Activated T-helper 1 cell treated with anti-CD3 and anti-CD28 coated beads, Interleukin-2, amount 50 U/mL, for 16 hours (primary cell): ENCODE measurements at places on chromosomes 2 and 18.

- no peak for DNase-seq
Observed at GRCh38 chr2:135607561-135607960, 76.3 kb downstream of the R3HDM1 start.

- no peak for DNase-seq
Observed at GRCh38 chr18:53686965-53687364, 537.5 kb downstream of the MBD2 start.

DNA sequence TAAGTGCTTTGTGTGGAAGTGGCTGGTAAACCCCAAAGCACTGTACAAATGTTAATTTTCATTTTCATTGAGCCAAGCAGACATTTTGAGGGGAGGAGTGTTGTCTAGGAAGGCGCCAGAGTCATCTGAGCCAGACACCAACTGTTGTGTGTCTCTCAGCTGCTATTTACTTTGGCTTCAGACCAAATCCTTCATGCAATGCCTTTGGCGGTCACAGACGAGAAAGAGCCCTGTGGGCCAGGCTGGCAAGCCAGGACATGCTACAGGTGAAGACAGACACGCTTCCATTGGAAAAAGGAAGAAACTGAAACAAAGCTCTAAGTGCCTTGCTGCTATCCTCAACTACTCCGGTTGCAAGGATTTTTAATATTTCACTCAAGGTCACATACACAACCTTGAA lies 115.4 kb upstream of the CDC42EP3 start:
- DNase-seq: no peak

DNA sequence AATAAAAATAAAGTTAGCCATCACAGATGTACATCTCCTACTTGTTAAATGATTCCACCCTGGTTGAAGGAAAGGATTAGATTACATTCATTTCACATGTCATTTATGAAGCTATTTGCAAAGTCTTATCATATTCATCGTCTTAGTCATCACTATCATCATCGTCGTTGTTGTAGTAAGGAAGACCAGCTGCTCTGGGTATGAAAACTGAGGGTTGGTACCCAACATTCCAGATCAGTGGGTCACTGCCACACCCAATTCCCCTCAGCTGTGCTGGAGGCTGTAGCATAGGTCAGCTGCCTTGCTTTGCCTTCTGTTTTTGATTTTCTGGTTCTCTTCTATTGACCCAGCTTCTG lies 20.9 kb upstream of the CCBE1 start:
- no peak for DNase-seq

DNA sequence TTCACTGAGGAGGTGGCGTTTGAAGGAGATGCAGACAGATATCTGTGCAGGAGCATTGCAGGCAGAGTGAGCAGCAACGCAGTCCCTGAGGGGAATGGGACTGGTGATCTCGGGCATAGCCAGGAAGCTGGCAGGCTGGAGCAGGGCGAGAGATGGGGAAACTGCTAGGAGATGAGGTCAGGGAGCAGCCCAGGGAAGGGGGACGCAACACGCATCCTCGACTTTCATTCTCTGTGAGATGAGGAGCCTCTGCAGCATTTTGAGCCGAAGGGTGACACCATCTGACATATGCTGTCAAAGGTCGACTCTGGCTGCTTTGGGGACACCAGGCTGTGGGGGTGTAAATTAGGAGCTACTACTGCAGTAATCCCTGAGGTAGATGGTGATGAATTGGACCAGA lies 4.3 kb upstream of the CHRNA1 start:
- no peak for DNase-seq

- no peak for DNase-seq
Observed at GRCh38 chr2:173090973-173091660, 15.5 kb downstream of the MAP3K20 start.

DNA sequence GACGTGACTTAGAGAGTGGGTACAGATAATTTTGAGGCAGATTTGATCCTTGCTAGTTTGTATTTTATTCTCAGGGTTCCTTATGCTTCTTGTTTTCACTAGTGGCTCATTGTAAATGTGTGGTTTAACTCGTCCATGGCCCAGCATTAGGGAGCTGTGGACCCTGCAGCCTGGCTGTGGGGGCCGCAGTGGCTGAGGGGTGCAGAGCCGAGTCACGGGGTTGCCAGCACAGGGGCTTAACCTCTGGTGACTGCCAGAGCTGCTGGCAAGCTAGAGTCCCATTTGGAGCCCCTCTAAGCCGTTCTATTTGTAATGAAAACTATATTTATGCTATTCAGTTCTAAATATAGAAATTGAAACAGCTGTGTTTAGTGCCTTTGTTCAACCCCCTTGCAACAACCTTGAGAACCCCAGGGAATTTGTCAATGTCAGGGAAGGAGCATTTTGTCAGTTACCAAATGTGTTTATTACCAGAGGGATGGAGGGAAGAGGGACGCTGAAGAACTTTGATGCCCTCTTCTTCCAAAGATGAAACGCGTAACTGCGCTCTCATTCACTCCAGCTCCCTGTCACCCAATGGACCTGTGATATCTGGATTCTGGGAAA lies 269.9 kb downstream of the MYT1L start:
- DNase-seq: no peak

DNA sequence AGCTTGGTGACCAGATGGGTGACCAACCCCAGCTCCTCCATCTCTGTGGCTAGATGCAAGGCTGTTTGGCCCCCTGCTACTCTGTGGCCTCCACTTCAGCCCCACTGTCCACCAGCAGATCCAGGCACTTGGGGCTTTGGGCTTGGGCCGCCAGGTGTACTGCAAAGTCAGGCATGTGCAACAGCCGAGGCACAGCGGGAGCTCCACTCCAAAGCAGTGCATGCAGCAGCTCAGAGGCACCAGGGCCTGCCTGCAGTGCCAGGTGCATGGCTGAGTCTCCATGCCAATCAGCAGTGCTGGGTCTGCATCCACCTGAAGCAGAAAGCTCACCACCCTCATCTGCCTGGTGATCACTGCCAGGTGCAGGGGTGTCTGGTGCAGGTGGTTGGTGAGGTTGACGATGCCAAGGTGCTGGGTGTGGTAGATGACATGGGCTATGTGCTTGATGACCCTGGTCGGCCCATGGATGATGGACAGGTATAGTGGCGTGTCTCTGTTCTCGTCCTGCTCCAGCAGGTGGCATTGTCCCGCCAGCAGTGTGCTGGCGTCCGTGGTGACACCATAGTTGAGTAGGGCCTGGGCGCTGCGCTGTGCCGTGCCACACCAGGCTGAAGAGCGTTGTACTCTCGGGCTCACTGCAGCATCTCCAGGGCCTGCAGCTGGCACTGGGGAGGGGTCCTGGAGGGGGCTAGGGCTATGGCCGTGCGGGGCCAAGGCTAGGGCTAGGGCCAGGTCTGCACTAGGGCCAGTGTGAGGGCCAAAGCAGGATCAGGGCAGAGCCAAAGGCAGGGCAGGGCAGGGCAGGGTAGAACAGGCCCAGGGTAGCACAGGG lies 1.0 kb upstream of the ANKRD62 start:
- DNase-seq: no peak

DNA sequence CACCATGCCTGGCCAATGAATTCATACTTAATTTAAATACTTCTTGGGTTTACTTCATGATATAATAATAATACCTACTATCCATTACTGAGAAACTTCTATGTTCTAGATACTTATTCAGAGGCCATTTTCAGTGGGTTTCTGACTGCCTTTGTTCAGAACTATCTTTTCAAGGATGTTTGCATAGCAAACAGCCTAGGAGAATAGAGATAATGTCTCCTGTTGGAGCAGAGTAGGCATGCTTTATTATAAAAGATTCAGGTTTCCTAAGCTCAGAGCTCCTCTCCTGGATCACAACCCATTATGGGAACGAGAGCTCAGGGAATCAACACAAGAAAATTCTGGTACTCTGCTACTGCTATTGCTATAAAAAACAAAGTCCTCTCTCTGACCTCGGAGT lies 11.1 kb downstream of the FASTKD1 start:
- no peak for DNase-seq
